ENCODE measurements at places on chromosomes 5 and 9. TPM values are rescaled to one million over a fixed set of nuclear protein-coding genes. Genes with fewer than 3 reads are reported as not detected.
A peak's percentile ranks its signal among the peaks of the same experiment; 100 is the strongest.

GRCh38 chr9:83070261-83070660, 7.3 kb upstream of the RASEF start:
- H3K27me3 ChIP-seq, result peaks cover 12% of the 10 kb centered on the region
- DNase-seq, result no peak
- no peak overlapping the region for H3K4me3 ChIP-seq
- H3K4me1 ChIP-seq, result no peaks in the 10 kb centered on the region
- H3K36me3 ChIP-seq, result no peaks in the 10 kb centered on the region

GRCh38 chr9:2425676-2426075, 195.9 kb upstream of the VLDLR start:
- peak; percentile 15 for DNase-seq
- H3K36me3 ChIP-seq, result no peaks in the 10 kb centered on the region
- peaks cover 10% of the 10 kb centered on the region for H3K4me1 ChIP-seq

DNA sequence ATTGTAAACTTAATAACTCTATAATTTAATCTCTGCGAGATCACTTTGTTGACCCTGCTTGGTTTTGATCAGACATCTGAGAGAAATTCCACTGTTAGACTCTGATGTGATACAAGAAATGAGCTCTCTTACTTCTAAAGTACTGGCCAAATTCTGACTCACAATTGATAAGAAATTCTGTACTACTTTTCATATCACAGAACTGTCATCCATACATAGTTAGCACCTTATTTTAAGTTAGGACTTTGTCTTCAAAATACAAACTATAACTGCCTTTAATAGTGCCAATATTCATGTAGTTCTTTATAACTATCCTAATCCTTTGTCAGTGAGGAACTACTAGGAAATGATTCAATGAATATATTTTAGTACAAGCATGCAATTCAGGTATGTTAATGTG, 23.4 kb downstream of the MARCHF11 start:
- DNase-seq, result no peak
- H3K27ac ChIP-seq, result no peak overlapping the region
- no peaks in the 10 kb centered on the region for H3K4me1 ChIP-seq
- H3K36me3 ChIP-seq, result no peaks in the 10 kb centered on the region

DNA sequence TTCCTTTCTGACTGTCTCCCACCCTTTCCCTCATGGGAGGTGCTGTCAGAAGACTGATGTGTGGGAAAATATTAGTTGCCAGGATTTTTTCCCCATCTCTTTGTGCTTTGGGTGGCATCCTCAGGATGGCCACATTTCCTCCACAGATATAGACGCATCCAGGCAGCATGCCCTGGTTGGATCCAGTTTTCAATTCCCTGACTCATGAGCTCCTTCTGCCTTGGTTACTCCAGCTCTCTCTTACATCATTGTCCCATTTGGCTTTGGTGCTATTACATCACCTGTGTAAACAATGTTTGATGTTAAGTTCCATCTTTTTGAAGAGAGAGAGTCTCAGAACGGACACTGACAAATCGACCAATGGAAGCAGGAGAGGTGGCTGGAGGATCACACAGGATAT, 302.5 kb downstream of the CDH18 start:
- no peaks in the 10 kb centered on the region for H3K4me1 ChIP-seq
- H3K27me3 ChIP-seq, result no peaks in the 10 kb centered on the region
- H3K27ac ChIP-seq, result no peak overlapping the region
- no peaks in the 10 kb centered on the region for H3K36me3 ChIP-seq
- no peak for DNase-seq

GRCh38 chr9:2128618-2129017, 113.5 kb downstream of the SMARCA2 start:
- no peak overlapping the region for H3K27ac ChIP-seq
- no peaks in the 10 kb centered on the region for H3K27me3 ChIP-seq
- no peaks in the 10 kb centered on the region for H3K36me3 ChIP-seq
- DNase-seq, result no peak
- peaks cover 5% of the 10 kb centered on the region for H3K4me1 ChIP-seq

DNA sequence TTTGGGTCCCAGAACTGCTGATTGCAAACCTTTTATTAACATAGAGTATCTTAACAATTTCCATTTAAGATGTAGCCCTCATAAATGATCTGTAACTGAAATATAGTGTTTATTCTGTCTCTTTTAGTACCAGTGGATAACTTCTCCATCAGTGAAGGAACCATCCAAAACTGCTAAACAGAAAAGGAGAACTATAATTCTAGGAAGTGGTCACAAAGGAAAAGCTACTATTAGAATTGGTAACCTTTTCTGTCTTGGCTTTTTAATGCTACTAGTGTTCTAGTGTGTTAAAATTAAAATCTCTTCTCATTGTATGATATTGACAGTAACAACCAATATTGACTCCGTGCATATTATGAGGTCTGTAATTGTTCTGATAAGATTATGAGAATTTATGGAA, 12.8 kb downstream of the CEP78 start:
- peaks cover 43% of the 10 kb centered on the region for H3K36me3 ChIP-seq
- DNase-seq, result no peak
- H3K27me3 ChIP-seq, result no peaks in the 10 kb centered on the region

DNA sequence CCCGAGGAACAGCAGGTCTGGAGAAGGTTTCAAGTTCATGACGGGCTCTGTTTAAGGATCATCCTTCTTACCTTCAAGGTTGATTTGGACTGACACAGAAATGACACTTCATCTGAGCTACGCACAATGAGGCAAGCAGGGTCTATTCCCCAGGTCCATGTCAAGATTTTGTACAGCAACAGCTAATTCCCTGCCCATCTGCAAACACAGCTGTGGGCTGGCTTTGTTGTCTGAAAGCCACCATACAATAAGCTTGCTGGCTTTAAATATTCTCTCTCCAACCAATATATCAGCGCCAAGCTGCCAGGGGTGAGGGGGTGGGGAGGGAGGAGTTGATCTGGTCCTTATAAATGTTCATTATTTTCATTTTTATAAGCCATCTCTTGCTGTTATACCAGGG, 92.0 kb downstream of the OTULIN start:
- H3K4me3 ChIP-seq, result no peak overlapping the region
- H3K27ac ChIP-seq, result no peak overlapping the region
- no peaks in the 10 kb centered on the region for H3K27me3 ChIP-seq
- DNase-seq, result no peak

DNA sequence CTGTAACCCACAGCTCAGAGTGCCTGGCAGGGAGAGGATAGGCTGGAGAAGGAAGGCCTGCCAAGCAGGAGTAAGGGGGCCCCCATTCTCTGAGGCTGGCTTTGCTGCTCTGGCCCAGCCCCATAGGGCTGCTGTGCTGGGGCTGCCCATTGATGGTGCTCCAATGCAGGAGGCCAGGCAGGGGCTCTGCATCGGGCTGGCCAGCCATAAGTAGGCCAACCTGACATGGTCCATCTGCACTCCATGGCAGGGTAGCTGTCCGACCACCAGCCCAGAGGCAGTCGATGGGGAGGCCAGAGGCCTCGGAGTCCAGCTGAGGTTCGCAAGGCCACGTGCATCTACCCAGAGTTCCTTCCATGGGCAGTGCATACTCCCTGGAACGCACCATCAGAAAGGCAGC, 75.0 kb upstream of the PITX1 start:
- H3K27ac ChIP-seq, result no peak overlapping the region
- no peaks in the 10 kb centered on the region for H3K36me3 ChIP-seq
- H3K4me3 ChIP-seq, result no peak overlapping the region

DNA sequence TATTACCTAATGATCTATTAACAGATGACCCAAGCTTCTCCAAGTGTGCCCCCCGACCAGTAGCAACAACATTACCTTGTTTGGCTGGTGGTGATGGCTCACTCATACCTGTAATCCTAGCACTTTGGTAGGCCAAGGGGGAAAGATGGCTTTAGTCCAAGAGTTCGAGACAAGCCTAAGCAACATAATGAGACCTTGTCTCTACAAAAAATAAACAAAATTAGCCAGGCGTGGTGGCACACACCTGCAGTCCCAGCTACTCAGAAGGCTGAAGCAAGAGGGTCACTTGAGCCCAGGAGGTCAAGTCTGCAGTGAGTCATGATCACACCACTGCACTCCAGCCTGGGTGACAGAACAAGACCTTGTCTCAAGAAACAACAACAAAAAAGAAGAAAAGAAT, 62.9 kb downstream of the GCNT1 start:
- no peaks in the 10 kb centered on the region for H3K27me3 ChIP-seq
- H3K27ac ChIP-seq, result no peak overlapping the region
- no peaks in the 10 kb centered on the region for H3K36me3 ChIP-seq
- H3K4me1 ChIP-seq, result no peaks in the 10 kb centered on the region
- H3K4me3 ChIP-seq, result no peak overlapping the region

- peaks cover 100% of the 10 kb centered on the region for H3K27me3 ChIP-seq
- no peaks in the 10 kb centered on the region for H3K36me3 ChIP-seq
- H3K4me1 ChIP-seq, result peaks cover 49% of the 10 kb centered on the region
- H3K27ac ChIP-seq, result no peak overlapping the region
These were observed 3.5 kb upstream of the PRDM12 start for GRCh38 chr9:130660683-130661450.

DNA sequence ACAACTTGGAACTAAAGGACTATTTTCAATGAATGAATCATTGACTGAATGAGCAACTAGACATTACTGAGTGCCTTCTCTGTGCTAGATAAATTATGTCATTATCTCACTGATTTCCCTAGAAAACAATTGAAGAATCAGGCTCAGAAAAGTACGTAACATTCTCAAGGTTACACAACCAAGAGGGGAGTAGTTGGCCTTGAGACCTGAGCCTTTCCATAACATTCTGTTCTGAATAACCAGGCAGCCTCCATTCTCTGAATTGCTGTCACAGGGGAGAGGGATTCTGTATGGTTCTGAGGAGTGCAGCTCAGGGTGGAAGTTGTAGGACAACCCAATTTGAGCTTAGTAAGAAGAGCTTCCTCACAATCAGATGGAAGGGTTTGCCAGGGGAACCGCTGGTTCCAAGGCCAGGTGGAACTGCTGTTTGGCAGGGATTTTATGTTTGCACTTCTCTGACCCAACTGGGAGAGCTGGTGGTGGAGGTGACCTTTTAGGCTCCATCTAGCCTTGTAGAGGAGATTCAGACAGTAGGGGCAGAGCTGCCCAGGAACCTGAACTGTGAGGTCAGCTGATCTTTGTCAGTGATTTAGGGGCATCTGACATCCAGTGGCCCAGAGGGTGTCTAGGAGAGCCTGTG, 16.3 kb downstream of the POLR1E start:
- no peak for DNase-seq
- no peak overlapping the region for H3K27ac ChIP-seq
- peaks cover 6% of the 10 kb centered on the region for H3K36me3 ChIP-seq

DNA sequence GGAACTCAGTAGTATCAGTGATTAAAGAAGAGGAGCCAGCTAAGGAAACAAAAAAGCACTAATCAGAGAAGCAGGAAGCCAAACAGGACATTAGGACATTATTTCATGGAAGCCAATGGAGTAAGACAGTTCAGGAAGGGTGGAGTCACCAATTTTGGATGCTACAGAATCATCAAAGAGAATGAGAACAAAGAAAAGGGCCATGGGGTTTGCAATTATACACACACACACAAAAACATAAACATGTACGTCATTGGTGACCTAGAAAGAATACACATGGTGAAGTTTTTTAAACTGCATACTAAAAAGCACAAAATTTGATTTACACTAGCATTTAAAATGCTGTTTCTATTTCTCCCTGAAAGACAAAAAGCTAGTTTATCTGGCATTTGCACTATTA, 96.8 kb upstream of the MRPS30 start:
- no peaks in the 10 kb centered on the region for H3K36me3 ChIP-seq
- H3K4me3 ChIP-seq, result no peak overlapping the region
- no peak overlapping the region for H3K27ac ChIP-seq
- H3K27me3 ChIP-seq, result no peaks in the 10 kb centered on the region
- no peak for DNase-seq

- H3K27me3 ChIP-seq, result no peaks in the 10 kb centered on the region
- no peak overlapping the region for H3K4me3 ChIP-seq
- H3K36me3 ChIP-seq, result no peaks in the 10 kb centered on the region
These were observed 283.0 kb upstream of the IRX2 start for GRCh38 chr5:3034449-3034848.

GRCh38 chr9:1303932-1304331, 253.8 kb downstream of the DMRT2 start:
- no peak overlapping the region for H3K27ac ChIP-seq
- DNase-seq, result no peak
- no peak overlapping the region for H3K4me3 ChIP-seq
- no peaks in the 10 kb centered on the region for H3K4me1 ChIP-seq
- no peaks in the 10 kb centered on the region for H3K36me3 ChIP-seq

DNA sequence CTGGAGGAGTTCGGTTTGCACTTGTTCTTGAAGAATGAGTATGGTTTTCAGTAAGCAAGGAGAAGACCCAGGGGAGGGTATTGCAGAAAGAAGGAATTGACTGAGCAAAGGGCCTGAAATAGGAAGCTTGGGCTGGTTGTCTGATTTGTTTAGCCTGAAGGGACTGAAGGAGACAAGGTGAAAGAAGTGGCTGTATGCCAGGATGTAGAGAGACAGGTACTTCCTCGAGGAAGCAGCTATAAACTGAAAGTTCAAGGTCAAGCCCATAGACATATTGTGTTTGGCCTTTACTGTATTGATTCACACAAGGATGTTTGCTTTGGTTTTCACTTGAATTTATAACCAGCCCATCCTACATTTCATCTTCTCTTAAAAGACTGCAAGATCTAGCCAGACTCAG, 183.1 kb downstream of the PALM2AKAP2 start:
- no peak overlapping the region for H3K4me3 ChIP-seq
- H3K27ac ChIP-seq, result no peak overlapping the region
- DNase-seq, result no peak

- peaks cover 6% of the 10 kb centered on the region for H3K4me1 ChIP-seq
- no peaks in the 10 kb centered on the region for H3K27me3 ChIP-seq
- H3K36me3 ChIP-seq, result peaks cover 31% of the 10 kb centered on the region
- no peak overlapping the region for H3K27ac ChIP-seq
- no peak overlapping the region for H3K4me3 ChIP-seq
These were observed 30.9 kb downstream of the CEMIP2 start for GRCh38 chr9:71737455-71737854.

DNA sequence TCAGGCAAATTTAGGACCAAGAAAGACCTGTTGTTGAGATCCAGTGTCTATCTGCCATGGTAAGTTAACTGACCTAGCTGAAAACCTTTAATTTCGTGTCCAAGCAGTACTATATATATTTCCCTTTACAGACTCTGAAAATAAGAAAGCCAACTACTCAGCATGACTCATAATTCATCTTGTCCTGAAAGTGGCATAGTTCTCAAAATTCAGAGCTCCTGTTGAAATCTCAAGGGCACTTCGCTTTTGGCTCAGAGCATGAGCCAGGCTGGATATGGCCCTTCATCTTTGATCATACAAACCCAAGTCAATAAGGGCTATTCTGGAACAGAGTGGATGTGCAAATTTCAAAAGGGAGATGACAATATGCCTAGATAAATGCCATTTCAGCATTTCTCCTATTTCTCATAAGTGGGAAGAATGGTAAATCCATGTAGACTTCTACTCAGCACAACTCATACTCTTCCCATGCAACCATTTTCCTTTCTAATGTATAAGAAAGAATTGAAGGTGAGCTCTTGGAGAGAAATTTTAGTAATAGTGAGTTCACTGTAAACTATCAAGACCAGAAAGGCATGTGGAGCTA, 567.9 kb upstream of the DAB2 start:
- no peak overlapping the region for H3K27ac ChIP-seq
- H3K4me3 ChIP-seq, result no peak overlapping the region
- DNase-seq, result no peak
- no peaks in the 10 kb centered on the region for H3K27me3 ChIP-seq
- H3K4me1 ChIP-seq, result no peaks in the 10 kb centered on the region

Gene IFNA21
- not detected for total RNA-seq

Gene VCAN
- 101 TPM for total RNA-seq

Gene PFN3
- not detected for total RNA-seq

Gene SPINK13
- total RNA-seq, result not detected

Gene SMIM33
- not detected for total RNA-seq

Gene DNAJC18
- total RNA-seq, result 13.7 TPM

All from neural progenitor cell (in vitro differentiated cells).